ENCODE measurements at places on chromosomes 3 and 15.

- peak; percentile 9 for DNase-seq
These were observed 105.1 kb downstream of the ZMAT3 start for GRCh38 chr3:178966299-178967176.

GRCh38 chr3:18369551-18370185 lies 55.5 kb downstream of the SATB1 start:
- peak; percentile 65 for DNase-seq

GRCh38 chr3:24495326-24495994 lies 810 bp upstream of the THRB start:
- DNase-seq: no peak

- DNase-seq: no peak
These were observed 108.8 kb upstream of the LYSMD4 start for GRCh38 chr15:99842071-99842470.

GRCh38 chr3:129608087-129608935 lies 1.8 kb upstream of the PLXND1 start:
- peak; percentile 74 for DNase-seq

DNA sequence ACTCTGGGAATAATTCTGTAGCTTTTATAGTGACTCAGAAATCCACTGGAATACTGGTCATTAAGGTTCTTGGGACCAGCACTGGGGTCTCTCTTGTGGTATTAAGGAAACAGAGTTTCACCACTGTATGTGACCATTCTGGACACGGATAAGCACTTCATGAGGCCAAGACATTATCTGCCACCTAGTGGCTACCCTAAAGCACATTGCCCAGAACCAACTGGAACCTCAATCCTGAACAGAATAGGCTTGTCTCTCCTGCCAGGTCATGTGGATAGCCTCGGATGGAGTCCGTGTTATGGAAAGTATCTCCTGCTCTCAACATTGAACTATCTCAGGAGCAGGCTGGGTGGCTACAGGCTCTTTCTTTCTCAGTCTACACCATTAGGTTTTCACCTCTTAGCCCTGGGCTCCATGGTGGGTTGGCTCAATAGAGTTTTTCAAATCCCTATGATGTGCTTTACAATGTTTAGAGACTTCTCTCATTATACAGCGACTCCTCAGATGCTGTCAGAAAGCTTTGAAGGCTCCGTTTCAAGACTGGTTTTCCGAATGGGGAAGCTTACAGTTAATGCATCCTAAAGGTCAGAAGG lies 167.6 kb upstream of the ST8SIA2 start:
- peak; percentile 29 for DNase-seq

GRCh38 chr15:50353251-50353974 lies 1.6 kb downstream of the GABPB1 start:
- DNase-seq: no peak

DNA sequence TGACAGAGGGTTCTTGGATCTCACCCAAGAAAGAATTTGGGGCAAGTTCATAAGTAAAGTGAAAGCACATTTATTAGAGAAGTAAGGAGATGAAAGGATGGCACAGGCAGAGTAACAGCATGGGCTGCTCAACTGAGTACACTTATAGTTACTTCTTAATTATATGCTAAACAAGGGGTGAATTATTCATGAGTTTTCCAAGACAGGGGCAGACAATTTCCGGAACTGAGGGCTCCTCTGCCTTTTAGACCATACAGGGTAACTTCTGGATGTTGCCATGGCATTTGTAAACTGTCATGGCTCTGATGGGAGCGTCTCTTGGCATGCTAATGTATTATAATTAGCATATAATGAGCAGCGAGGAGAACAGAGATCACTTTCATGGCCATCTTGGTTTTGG lies 221.2 kb upstream of the STT3B start:
- no peak for DNase-seq

- no peak for DNase-seq
These were observed 264.9 kb upstream of the TPM1 start for GRCh38 chr15:62777671-62778070.

- no peak for DNase-seq
These were observed 269.5 kb upstream of the ATP11B start for GRCh38 chr3:182523836-182524235.

DNA sequence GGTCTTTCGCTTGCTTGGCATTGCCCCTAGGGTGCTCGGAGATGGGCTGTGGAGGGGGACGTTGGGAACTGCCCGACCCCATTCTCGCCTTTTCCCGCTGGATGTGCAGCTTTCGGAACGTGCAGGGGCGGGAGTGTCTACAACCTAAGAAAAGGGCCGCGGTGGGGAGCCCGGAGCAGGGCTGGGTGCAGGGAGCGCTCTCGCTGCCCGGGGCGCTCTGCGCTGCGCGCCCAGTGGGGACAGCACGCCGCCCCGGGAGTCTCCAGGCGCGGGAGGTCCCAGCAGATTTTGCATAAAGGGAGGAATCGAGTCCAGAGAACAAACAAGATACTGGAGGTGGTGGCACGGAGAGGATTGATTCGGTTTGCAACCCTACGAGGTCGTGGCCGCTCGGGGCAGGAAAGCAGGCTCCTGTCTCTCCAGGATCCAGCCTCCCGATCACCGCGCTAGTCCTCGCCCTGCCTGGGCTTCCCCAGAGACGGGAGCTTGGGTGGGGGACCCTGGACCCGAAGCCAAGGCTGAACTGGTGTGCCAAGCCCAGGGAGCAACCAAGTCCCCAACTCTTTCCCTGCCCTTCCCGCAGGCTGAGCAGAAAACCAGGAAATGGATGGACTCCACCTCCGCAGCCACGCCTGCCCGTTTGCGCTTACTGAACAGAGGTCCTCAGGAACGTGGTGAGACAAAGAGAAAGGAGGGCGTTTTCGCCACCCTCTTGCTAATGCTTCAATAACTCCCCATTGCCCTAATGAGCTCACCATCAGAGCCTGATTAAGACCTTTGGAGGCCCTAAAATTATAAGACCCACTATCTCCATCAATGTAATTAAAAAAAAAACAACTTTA lies 59.7 kb downstream of the NOX5 start:
- peak; percentile 89 for DNase-seq

DNA sequence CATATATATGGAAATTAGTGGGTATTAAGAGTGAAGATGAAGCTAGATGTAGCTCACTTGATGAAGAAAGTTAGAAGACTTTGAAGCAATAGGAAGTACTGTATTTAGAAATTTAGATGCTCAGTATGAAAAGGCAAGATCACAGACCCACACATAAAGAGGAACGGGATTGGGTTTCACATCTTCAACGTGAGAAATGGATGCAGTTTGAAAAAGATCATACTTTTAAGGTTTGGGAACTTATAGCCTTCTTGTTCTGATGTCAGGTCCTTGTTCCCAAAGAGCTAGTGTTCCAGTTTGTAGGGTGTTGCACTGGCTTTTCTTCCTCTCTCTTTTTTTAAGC lies 16.7 kb downstream of the AP3S2 start:
- no peak for DNase-seq

DNA sequence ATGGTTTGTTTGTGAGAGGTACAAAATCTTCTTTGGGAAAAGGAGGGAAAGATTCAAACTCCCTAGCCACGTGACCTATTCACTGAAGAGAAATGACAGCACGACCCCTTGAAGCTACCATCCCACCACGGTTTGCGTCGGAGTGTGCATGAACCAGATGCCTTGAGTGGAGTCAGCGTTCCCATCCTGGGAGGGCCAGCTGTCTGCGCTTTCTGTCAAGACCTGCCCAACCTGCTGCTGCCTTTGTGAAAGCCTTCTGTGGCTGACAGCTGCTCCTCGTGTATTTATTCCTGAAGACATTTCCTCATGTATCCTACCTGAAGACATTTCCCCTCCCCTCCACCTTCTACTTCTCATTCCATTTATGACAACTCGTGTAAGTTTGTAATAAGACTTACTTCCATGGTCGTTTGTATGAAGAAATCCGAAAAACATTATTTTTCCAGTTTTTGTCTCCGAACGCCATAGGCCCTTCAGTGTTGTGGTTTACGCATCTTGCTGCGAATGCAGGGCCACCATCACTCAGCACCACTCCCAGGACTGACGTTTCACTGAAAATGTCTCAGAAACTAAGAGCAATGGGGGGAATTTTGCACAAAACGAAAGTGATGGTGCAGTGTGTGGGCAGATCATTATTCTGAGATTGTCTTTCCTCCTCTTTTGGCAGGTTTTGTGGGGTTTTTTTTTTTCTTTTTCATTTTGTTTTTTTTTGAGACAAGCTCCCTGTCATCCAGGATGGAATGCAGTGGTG lies 18.9 kb downstream of the EBLN2 start:
- DNase-seq: no peak

DNA sequence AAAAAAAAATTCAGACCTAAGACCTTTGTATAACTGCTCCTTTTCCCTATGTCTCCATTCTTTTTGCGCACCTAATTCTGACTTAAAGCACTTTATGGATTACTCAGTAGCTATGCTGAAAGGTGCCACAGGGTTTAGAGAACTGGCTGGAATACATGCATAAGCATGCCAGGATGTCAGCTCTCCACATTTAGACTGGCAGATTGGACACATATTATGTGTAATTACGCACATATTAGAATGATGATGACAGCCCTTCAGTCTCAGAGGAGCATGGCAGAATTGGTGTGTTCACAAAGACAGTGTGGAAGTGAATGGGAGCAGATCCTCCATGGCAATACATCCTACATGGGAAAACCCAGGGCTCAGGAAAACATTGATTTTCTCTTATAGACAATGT lies 108.1 kb upstream of the LSAMP start:
- DNase-seq: no peak

- DNase-seq: peak; percentile 48
These were observed 18.8 kb upstream of the PLXND1 start for GRCh38 chr3:129625072-129625874.

DNA sequence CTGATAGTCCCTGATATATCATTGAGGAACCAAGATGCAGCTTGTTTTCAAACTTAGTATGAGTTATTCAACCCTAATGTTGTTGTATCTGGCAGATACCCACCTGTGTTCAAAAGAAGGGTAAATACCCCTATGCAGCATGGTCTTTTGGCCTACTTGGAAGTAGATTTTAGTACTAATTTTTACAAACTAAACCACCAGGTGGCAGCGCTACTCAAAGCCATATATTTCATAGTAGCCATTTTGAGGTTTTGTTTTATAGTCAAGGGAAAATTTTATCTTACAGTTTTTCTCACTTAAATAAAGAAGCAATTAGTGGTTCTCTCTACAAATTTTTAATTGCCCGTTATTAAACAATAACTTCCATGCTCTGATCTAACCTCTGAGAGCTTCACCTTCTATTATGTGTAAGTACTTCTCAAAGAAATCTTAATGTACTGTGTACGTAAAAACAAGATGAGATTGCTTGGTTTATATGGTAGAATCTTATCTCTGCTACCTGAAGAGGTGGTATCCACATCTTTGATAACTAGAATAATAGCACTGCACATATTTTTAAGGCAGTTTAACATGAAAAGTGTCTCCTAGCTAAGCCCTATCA lies 31.5 kb upstream of the MLF1 start:
- DNase-seq: peak; percentile 58

GRCh38 chr15:90966262-90966661 lies 11.6 kb downstream of the RCCD1 start:
- no peak for DNase-seq

GRCh38 chr3:134598763-134599545 lies 51.9 kb downstream of the KY start:
- peak; percentile 12 for DNase-seq

DNA sequence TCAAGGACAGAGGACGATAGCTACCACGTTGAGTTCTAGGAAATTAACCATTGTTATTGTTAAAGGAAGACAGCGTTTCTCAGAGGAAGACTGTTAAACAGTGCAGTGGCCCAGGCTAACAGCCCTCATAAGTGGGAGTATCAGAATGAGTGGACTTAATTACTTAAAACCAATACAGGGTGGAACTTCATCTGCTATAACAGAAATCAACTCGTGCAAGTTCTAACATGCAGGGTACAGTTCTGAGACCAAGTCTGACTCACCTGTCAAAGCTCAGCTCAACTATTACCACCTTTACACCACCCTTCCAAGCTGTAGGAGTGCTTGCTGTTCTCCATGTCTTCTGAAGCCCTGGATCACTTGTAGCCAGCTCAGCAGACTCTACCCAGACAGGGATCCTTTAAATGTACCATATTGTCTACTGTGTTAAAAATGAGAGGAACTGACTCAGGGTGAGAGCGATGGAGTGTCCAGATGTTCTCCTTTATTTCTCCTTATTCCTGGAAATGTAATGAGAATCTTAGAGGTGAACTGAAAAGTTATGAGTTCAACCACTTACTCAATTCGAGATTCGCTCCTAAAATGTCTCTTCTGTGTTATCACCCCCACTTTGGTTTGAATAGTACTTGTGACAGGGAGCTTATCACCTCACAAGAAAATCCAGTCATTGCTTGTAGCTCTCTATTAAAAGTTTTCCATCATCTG lies 26.5 kb downstream of the CD86 start:
- no peak for DNase-seq

DNA sequence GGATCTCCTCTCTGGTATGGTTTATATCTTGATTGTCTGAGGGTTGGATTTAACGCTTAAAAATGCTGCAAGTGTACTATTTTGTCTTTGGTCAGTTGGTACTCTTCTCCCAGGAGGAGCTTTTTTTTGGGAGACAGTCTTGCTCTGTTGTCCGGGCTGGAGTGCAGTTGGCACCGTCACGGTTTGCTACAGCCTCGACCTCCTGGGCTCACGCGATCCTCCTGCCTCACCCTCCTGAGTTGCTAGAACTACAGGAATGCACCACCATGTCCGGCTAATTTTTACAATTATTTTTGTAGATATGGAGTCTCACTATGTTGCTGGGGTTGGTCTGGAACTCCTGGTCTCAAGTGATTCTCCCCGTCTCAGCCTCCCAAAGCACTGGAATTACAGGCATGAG lies 89.5 kb downstream of the FNDC3B start:
- DNase-seq: no peak

GRCh38 chr15:78574944-78575343 lies 9.6 kb downstream of the CHRNA5 start:
- no peak for DNase-seq

DNA sequence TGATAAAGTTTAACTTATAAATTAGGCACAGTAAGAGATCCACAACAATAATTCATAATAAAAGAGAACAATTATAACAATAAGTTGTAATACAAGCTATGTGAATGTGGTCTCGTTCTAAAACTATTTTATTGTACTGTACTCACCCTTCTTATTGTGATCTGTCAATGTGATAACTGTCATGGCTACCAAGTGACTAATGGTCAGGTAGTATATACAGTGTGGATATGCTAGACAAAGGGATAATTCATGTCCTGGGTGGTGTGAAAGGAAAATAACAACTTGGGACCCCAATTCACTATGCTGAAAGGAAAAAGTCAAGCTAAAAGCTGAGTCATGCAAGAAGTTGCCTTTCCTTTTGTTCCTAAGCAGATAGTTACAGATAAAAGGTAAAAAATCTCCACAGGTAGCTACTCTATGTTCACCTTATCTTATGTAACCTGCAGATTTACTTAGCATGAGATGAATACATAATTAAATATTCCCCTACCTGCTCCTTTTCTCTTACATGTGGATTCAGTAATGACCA lies 10.7 kb upstream of the CYP8B1 start:
- DNase-seq: no peak

GRCh38 chr3:123919353-123919752 lies 35.2 kb upstream of the MYLK start:
- no peak for DNase-seq

GRCh38 chr15:44102675-44103254 lies 92.3 kb downstream of the FRMD5 start:
- no peak for DNase-seq

Measured in SK-N-DZ (cell line).